NB4 (cell line): ENCODE measurements at places on chromosomes 4 and X.

DNA sequence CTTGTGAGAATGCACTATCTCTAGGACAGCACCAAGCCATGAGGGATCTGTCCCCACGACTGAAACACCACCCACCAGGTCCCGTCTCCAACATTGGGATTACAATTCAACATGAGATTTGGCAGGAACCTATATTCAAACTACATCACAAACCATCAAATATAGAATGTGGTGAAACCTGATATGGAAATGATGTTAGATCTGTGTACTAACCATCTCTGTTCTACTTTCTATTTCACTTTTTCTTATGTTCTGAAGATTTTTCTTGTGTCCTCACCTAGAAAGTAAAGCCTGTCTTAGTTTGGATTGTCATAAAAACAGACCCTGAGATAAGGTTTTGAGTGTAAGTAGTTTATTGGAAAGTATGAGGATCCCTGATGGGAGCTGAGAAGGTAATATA, 37.8 kb upstream of the TACR3 start:
- no peak for DNase-seq

GRCh38 chrX:103741879-103742278, 31.2 kb downstream of the TMEM31 start:
- no peak for DNase-seq

GRCh38 chr4:23685471-23685870, 204.4 kb downstream of the PPARGC1A start:
- DNase-seq: no peak

- DNase-seq: no peak
Observed at GRCh38 chr4:4720646-4721045, 138.8 kb upstream of the MSX1 start.

GRCh38 chr4:5114950-5115349, 63.7 kb downstream of the STK32B start:
- DNase-seq: no peak

DNA sequence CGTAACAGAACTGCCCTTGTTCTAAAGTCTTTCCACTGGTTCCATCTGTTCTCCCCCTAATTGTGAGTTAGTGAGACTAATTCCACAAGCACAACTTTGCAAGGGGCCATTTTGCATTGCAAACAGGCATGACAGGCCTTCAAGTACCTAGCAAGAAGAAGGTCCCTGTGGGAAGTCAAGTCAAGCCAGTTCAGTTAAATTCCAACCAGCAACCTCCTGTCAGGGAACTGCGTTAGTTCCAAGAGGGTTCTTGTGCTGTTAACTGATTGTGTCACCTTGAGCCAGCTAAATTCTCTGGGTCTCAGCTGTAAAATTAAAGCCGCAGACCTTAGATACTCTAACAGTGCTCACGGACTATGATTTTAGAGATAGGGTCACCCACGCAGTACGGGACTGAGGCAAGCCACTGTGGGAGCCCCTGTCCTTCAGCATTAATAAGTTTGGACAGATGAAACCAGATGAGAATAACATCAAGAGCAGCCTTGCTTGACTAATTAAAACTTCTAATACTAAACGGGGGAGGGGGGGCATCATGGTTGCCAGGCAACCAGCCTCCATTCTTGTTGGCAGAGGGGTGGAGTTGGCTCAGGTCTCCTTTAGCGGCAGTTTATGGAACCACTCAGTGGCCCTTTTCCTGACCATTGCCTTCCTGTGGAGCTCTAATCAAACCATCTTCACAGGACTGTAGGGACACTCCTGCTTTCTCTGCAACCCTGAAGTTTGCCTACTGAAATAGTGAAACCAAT, 24.1 kb upstream of the TMEM150C start:
- DNase-seq: no peak

DNA sequence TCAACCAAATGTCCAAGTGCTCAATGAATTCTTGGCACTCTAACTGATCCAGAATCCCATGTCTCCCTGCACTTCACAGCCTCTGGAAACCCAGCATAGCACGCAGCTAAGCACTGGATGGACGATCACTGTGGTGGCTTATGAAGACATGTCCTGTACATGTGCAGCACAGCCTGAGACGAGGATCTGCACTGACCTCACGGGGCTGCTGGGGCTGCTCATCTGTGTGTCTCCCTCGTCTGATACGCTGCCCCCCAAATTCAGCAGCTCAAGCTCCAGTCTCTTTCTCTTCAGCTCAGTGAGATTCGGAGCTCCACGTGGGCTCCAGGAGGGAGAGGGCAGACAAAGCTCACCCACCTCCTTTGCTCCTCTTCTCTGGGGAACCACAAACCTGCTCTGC, 126.9 kb downstream of the CPZ start:
- no peak for DNase-seq

DNA sequence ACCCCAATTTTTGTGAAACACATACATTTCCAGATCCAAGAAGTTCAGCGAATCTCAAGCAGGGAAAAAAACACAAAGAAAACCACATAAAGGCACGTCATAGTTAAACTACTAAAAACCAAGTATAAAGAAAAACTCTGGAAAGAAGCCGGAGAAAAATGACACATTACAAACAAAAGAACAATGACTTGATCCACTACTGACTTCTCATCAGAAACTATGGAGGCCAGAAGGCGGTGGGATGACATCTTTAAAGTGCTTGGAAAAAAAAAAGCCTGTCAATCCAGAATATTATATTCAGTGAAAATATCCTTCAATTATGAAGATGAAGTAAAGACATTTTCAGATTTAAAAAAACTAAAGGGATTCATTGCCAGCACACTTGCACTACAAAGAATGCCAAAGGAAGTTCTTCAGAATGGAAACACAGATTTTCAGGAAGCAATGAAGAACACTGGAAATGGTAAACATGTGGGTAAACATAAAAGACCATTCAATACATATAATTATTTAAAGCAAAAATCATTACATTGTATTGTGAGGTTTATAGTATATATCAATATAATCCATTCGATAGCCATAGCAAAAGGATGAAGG, 32.6 kb upstream of the PPP2R2C start:
- DNase-seq: no peak

GRCh38 chrX:136386826-136387225, 86.1 kb downstream of the ADGRG4 start:
- DNase-seq: no peak

- no peak for DNase-seq
Observed at GRCh38 chrX:118558926-118559325, 63.3 kb downstream of the DOCK11 start.

- DNase-seq: no peak
Observed at GRCh38 chr4:101870874-101871273, 80.3 kb downstream of the BANK1 start.

GRCh38 chrX:115650449-115650848, 89.5 kb downstream of the PLS3 start:
- DNase-seq: no peak

GRCh38 chr4:93827272-93827947, 1.1 kb upstream of the ATOH1 start:
- no peak for DNase-seq

- DNase-seq: no peak
Observed at GRCh38 chr4:116736756-116737155, 348.6 kb downstream of the TRAM1L1 start.

DNA sequence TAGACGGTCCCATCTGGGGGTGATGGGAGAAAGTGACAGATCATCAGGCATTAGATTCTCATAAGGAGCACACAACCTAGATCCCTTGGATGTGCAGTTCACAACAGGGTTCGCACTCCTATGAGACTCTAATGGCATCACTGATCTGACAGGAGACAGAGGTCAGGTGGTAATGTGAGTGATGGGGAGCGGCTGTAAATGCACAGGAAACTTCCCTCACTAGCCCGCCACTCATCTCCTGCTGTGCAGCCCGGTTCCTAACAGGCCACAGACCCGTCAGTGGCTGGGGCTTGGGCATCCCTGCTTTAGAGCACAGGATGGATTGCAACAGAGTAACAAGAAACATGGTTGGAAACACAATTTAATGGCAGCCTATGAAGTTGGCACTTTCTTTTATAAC, 172.6 kb upstream of the VCX3A start:
- no peak for DNase-seq

GRCh38 chrX:25178555-25178954, 162.8 kb upstream of the ARX start:
- no peak for DNase-seq

- DNase-seq: peak; percentile 15
Observed at GRCh38 chrX:107484002-107484726, 34.7 kb downstream of the FRMPD3 start.

GRCh38 chrX:24920769-24921168, 95.0 kb downstream of the ARX start:
- DNase-seq: no peak

- no peak for DNase-seq
Observed at GRCh38 chr4:566035-566434, 10.1 kb downstream of the TMEM271 start.

DNA sequence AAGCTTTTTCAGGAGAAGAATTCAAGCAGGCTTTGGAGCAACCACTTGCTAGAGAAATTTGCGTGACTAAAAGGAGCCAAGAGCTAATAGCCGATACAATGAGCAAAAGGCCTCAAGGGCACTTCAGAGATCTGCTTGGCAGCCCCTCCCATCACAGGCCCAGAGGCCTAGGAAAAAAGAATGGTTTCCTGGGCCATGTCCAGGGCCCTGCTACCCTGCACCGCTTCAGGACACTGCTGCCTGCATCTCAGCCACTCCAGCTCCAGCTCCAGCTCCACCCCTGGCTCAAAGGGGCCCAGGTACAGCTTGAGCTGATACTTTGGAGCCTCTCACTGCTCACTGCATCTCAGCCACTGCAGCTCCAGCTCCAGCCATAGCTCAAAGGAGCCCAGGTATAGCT, 98.9 kb downstream of the FAM13A start:
- no peak for DNase-seq

GRCh38 chr4:175431694-175432093, 380.4 kb downstream of the GPM6A start:
- DNase-seq: no peak

DNA sequence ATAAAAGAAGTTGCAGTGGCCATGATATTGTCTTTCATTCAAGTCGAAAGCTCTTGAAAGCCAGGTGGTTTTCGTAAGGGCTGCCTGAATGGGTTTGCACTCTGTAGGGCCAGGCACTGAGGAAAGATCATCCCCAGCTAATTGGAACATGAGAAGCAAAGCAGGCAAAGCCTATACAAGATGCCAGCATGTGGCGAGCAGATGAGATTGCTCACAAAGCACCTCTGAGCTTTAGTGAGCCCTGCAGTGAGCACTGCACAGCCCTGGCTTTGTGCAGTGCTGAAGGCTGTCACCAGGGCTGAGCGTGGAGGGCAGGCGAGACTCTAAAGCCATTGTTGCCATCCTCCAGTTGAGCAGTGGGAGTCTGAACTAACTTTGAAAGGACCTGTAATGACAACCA, 53.8 kb downstream of the HADH start:
- DNase-seq: no peak

GRCh38 chr4:47631161-47631560, 146.1 kb downstream of the ATP10D start:
- no peak for DNase-seq

- DNase-seq: no peak
Observed at GRCh38 chr4:176404621-176405020, 84.9 kb downstream of the SPCS3 start.

GRCh38 chrX:3159995-3160720, 118.9 kb downstream of the ARSF start:
- no peak for DNase-seq

- DNase-seq: no peak
Observed at GRCh38 chr4:94880956-94881355, 123.2 kb downstream of the BMPR1B start.

DNA sequence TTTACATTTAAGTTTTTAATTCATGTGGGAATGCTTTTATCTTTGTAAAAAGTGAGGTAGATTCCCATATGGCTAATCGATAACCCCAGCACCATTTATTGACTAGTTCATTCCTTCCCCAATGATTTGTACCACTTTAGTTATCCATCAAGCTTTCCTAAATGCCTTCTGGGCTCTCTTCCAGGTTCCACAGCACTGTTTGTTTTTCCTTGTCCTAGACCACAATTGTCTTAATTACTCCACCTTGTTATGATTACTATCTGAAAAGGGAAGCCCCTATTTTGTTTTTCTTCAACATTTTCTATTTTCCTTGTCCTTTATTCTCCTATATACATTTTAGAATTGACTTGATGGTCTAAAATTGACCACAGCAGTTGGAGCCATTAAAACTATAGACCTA, 48.5 kb upstream of the GPRIN3 start:
- no peak for DNase-seq

DNA sequence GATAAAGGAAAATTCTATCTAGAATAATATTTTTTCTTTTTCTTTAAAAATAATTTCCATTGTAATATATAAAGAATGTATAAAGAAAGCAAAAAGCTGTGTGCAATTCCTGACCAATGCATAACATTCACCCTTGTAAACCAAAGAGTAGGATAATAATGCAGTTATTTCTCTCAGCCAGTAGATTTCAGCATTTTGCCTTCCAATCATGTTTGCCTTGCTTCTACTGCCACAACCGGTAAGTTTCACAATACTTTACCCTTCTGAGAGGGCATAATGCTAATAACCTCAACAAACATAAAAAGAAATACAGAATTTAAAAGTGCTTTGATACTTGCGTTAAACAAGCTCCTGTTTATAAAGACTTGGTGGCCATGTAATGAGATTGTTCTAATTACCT, 59.9 kb downstream of the CHIC2 start:
- DNase-seq: no peak

- no peak for DNase-seq
Observed at GRCh38 chrX:410296-410695, 23.6 kb upstream of the PPP2R3B start.

- DNase-seq: no peak
Observed at GRCh38 chr4:123349421-123350190, 47.0 kb upstream of the SPRY1 start.

DNA sequence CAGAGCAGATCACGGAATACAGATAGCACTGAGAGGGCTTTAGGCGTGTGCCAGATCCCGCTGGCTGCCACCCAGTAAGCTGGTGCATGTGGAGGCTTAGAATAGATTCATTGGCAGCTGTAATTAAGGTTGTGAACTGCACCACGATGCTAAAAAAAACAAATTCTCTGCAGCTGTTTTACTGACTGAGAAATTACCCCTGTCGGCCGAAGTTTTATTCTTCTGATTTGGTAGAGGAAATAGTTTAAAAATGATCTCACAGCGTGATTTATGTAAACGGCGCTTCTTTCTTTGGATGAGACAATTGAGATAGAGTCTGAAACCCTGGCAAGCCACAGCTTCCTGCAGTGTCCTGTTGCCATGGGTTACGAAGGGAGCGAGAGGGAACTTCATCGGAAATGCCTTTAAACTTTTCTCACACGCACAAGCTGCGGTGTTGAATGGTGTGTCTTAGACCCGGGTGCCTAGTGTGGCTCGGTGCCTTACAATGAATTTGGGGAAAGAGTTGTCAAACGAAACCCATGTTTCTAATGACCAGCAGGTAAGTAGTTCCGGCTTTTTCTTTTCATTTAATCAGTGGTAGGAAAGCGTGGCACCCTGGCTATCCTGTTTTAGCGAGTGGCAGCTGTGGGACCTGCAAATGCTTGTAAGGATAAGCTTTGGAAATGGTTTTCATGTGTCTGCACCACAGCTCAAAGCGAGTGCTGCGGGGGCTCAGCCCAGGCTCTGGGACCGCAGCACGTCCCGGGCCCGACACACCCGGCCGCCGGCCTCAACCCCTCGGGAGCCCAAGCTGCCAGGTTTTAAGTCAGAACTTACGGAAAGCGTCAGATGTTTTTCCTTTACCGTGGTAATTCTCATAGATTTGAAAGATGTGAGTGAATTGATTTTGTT, 71.7 kb upstream of the HGFAC start:
- DNase-seq: peak; percentile 87
